Islet precursor cell (in vitro differentiated cells): ENCODE measurements at places on chromosomes 12 and 14.

- no peak for DNase-seq
Measured at GRCh38 chr12:32211066-32211899, 104.6 kb downstream of the BICD1 start.

DNA sequence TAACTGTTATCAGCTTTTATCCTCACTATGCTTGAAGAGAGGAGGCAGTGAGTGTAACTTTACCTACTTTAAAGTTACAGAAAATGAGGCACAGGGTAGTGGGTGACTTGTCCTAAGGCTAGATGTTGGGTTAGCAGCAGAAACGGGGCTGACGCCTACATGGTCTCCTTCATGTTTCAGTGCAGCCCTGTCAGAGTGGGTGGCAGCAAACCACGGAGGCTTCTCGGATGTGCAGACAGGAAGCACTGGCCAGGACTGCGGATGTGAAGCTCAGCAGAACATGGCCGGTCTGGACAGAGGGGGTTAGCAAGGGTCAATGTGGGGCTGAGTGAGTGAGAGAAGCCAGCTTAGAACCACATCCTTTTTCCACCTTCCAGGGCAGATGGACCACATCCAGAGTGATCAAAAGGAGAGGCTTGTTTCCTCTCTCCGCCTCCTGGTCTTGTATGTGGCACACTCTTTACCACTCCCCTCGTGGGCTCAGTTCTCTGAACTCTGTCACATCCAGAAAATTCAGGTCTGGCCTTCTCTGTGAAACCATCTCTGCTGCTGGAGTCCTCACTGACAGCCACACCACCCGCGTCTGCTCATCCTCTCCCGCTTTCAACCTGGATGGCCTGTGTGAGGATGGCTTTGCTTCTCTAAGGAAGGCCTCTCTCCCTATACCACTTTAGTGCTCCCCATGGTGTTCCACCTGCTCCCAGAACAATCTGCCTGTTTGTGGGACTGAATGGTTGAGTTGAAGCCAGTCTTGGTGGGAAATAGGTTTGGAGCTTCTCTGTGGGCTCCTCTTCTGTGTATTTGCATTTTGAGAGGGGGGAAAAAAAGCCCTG is 14.1 kb downstream of the SUSD6 start:
- DNase-seq, result peak; percentile 73

DNA sequence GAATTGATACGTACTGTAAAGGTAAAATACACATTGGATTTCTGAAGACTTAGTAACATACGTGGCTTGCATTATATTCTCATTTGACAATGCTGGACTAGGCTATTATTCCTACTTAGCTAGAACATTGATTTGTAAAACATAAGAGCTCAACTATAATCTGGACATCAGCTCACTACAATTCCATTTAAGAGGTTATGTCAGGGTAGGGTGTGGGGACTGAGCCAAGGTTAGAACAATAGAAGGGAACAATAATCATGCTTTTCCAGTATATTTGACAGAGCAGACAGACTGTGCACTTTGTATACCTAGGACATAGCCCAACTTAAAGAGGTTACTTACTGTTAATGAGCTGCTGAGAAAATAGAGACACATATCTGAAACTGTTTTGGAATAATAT is 10.8 kb downstream of the ZCRB1 start:
- no peak for DNase-seq

DNA sequence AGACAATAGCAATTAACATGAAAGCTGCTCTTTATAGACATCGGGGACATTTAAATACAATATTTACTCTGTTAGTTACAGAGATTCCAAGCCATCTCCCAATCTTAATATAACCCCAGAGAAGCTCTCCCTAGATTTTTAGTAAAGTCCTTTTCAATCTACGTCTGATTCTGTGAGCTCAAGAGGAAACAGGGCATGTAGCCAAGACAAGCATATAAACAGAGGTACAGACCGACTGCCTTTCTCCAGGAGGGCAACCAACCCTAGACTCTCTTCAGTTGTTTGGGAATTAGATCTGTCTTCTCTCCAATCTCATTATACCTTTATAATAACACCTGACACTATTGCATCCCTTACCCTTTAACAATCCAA is 57.4 kb downstream of the TMTC1 start:
- no peak for DNase-seq

- no peak for DNase-seq
Measured at GRCh38 chr14:58792416-58792815, 154.7 kb downstream of the DACT1 start.

DNA sequence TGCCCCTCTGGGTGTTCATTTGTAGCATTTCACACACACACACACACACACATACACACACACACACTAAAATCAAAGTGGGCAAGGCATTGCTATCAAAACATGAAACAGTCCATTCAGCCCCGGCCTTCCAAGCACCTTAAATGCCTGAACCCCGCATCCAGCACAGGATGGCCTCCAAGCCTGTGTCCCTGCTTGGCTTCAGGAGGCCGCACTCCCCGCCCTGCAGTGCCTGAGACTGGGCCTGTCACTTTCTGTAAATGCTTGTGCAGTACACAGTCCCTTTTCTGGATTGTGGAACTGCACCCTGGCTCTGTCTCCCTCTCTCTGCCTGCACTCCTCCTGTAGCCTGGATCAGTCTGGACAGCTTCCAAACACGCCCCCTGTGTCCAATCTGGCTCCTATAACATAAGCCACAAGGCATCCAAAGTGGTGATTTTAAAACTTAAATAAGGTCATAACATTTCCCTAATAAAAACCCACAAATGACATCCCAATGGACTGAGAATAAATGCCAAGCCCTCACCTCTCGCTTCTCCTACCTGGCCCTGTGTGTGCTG is 972.2 kb upstream of the TMEM132C start:
- DNase-seq, result peak; percentile 33

- DNase-seq, result no peak
Measured at GRCh38 chr14:81350344-81351130, 49.6 kb downstream of the STON2 start.

DNA sequence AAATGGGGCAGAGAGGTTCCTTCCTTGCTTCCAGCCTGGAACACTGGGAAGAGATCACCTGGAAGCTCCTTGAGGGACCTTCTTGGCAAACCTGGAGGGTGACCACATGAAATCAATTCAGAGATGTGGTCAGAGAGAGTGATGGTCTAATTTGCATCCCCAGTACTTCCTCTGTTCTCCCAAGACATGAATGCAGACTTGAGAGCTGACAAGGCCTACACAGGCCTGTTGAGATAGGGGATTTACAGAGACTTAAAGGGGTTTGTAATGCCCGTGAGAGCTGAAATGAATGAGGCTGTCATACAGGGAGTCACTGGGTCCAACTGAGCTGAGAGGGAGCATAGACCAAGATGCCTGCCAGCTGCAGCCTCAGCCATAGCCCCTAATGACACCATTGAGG is 45.1 kb downstream of the TMX1 start:
- no peak for DNase-seq

- DNase-seq, result no peak
Measured at GRCh38 chr14:52296378-52296777, 17.7 kb upstream of the PTGER2 start.

DNA sequence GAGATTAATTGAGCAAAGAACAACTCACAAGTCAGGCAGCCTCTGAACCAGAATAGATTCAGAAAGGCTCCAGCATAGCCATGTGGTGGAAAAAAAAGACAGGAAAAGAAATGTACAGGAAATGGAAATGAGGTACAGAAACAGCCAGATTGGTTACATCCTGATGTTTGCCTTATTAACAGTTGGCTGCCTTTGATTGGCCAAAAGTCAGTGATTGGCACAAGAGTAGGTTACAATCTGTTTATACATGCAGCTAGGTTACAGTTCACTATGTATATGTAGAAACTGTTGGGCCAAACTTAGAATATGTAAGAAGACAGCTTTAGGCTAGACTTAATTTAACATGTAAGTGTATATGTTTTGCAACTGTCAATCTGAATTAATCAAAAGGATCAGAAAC is 118.9 kb downstream of the UNC79 start:
- DNase-seq, result no peak

DNA sequence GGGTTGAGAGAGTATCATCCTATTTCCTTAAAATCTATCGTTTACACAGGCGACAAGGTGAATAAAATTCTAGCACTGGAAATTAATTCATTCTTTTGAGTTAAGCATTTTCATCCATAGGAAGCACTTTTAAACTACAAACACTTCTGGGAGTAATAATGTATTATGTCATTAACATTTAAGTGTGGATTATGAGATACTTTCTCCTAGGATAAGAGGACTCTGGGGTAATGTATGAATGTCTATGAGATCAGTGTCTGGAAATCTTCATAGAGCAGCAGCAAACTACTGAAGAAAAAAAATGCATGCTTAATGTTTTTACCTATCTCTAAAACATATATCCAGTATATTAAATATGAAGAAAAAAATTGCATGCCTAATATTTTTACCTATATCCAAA is 86.9 kb downstream of the EPS8 start:
- DNase-seq, result no peak

DNA sequence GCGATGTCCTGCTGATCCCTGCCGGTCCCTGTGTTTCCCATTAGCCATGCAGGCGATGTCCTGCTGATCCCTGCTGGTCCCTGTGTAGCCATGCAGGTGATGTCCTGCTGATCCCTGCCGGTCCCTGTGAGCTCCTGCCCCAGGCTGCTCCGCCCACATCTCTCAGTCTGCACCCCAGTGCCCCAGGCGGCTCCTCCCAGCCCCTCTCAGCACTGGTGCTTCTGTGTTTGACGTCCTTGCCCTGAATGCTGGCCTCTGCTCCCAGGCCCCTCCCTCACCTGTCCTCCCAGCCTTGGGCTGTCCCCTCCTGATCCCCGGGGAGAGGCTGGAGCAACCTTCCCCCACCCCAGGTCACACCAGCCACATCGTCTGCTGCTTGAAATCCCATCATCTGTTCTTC is 41.4 kb upstream of the TEX22 start:
- DNase-seq, result no peak

DNA sequence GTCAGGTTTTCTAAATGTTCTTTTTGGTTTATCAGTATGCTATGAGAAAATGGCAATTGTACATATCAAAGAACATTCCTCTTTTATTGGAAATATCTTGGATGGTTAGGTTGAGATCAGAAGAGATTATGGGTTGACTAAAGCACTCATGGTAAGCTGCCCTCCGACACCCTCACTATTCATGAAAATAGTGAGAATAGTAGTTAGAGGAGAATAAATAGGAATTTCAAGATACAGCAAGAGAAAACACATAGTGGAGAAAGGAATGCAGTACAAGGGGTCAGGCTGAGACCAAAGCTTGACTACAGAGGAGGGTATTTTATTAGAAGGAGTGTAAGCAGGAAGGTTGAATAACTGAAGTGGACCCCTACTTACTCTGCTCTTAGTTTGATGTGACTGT is 112.5 kb downstream of the PTPRQ start:
- DNase-seq, result no peak

GRCh38 chr12:124379938-124380754 is 85.3 kb downstream of the RFLNA start:
- peak; percentile 94 for DNase-seq

- DNase-seq, result no peak
Measured at GRCh38 chr14:33730156-33730555, 220.7 kb downstream of the EGLN3 start.

DNA sequence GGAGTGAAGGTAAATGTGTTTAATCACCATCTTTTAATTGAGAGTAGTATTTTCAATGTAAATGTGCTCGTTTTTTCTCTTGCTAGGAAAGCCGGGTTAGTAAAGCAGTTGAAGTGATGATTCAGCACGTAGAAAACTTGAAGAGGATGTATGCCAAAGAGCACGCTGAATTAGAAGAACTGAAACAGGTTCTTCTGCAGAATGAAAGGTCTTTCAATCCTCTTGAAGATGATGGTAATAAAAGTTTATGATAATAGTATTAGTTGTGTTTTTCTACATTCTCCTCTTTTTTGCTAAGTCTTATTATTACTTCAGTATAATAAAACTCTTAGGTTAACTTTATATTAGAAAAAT is 93.9 kb downstream of the DNAI7 start:
- DNase-seq, result no peak

DNA sequence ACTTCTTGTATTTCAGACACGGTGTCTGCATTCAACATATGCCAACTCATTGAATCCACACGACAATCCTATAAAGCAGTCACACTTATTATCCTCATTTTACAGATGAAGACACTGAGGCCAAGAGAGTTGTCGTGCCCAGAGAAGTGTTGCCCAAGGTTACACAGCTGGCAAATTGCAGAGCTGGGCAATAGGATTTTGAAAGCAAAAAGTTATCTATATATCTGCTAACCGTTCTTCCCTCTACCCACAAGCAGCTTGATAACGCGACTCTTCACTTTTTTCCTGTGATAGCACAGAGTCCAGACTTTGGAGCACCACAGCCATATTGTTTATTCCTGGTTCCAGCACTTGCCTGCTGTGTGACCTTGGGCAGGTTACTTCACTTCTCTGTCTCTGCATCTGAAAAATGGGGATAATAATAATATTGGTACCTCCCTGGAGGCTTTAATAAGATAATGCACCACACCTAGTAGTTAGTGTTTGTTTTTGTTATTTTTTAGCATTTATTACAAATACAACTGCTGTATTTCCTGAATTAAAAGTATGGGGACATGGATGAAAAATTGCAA is 82.2 kb downstream of the CHST11 start:
- DNase-seq, result no peak

DNA sequence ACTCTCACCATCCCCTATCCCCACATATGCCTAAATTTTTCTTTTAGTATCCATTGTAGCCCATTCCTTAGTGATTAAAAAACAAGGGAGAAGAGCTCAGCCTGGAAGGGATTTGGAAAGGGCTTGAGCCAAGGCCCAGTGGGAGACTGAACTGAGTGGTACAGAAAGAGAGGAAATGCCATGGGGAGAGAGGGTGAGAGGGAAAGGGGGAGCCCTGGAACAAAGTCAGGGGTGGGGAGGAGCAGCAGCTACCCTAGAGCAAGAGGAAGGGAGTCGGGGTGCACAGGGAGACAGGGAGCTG is 2.6 kb upstream of the ATN1 start:
- no peak for DNase-seq

DNA sequence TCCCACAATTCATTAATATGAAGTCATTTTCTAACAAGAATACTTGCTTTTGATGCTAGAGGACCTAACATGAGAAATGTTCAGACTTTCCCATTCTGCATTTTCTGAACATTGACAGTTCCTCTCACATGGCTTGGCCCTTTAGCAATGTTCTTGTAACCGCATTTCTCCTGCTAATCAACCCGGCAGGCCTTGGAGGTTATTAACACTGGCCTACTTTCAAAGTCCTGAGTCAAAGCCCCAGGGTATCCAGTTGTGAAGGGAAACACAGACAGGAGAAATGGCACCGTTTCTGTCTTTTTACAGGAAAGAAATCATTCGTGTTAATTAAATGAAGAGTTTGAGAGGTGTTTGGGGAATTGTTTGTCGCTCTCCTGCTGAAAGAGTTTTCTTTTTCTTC is 446.5 kb upstream of the MIS18BP1 start:
- DNase-seq, result peak; percentile 76

GRCh38 chr14:61403411-61403810 is 82.0 kb downstream of the PRKCH start:
- no peak for DNase-seq

GRCh38 chr12:1552911-1553491 is 41.4 kb downstream of the FBXL14 start:
- DNase-seq, result no peak

- DNase-seq, result no peak
Measured at GRCh38 chr14:65302571-65303189, 109.8 kb upstream of the FUT8 start.
